Left hindlimb (tissue), 1 donor: ENCODE measurements at places on chromosomes 5 and 9.

DNA sequence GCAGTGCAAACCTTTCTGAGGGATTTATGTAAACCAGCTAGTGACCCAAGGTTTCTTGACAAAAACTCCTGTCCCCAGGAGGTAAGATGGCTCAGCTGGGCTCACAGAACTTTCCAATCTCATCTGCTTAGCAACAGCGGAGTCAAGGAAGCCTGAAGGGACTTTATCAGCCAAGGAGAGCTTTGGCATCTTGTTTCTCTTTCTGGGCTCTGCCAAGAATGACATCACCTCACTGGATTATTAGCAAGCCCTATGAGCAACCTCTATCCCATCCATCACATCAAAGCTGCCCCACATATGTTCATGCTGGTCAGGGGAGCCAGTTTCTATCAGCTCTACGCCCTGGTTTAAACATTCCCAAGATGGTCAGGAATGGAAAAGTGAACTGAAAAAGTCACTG, 461.3 kb downstream of the ENC1 start:
- no peak for DNase-seq

DNA sequence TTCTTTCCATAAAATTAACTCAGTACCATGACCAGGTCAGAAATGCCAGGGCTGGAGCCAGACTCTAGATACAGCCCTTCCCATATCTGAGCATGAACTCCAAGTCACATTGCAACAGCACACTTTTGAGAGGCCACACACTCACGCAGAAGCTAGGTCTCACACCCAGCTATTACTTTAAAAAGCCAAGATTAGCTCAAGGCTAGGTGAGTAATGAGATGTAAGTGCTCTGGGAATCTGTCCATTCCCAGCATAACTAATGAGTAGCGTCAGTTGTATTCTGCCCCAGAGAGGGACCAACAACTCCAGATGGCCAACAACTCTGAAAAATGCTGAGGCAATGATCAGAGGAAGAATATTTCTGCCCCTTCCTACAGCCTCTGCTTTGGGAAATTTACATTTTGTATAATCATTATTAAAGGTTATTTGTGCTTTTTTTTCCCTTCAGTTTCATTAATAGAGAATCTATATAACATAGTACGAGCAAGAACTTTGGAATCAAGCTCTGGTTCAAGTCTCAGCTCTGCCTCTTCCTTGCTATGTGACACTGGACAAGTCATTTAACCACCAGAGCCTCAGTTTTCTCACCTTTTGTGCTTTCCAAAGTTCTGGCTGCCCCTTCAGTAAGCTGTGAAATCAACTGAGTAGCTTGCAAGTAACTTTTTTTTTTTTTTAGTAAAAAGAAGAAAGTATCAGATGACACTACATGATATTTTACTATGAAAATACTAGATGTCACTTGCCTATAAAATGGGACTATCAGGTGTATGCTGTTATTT, 118.3 kb downstream of the NR6A1 start:
- no peak for DNase-seq

GRCh38 chr5:41835645-41836044, 34.6 kb downstream of the OXCT1 start:
- no peak for DNase-seq

- DNase-seq = no peak
Measured at GRCh38 chr5:132788508-132788907, 11.5 kb upstream of the SEPTIN8 start.

DNA sequence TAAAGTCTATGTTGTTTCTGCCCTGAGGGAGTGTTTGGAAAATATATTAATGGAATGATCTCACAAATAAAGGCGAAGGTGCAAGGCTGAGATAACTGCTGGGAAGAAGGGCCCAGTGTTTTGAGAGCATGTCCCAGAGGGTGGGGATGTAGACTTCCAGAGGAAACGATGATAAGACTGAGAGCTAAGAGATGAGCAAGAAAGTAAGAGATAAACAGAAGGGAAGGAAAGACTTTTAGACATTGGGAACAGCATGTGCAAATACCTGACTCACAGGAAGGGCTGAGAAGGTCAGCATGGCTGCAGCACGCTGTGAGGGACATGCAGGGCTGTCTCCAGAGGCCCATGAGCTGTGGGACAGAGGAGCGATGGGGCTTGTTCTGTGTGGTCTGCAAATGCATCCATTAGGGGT, 19.9 kb upstream of the ADRB2 start:
- DNase-seq = no peak

GRCh38 chr5:62578540-62578939, at the start of gene LRRC70:
LRRC70 (plus strand) TSS chr5:62578819; CDS start chr5:62579439, 620 bp downstream.
- DNase-seq = no peak

- DNase-seq = no peak
Measured at GRCh38 chr9:136133191-136133958, 14.7 kb upstream of the TMEM250 start.

DNA sequence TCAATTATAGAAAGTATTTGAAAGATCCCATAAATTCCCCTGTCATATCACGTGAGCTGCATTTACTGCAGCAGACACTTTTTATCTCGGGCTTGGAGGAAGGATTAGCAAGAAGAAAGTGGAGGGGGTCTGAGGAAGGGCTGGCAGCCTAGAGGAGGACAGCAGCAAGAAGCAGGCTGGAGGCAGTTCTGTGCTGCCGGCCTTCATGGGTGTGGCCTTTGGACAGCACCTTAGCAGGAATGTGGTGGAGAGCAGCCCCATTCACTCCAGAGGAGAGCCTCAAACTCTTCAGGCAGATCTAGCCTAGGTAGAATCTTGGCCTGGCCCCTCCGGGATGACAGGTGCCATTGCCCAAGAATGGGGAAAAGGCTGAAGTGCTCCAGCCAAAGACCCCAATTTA, 89.8 kb upstream of the GABRP start:
- no peak for DNase-seq

DNA sequence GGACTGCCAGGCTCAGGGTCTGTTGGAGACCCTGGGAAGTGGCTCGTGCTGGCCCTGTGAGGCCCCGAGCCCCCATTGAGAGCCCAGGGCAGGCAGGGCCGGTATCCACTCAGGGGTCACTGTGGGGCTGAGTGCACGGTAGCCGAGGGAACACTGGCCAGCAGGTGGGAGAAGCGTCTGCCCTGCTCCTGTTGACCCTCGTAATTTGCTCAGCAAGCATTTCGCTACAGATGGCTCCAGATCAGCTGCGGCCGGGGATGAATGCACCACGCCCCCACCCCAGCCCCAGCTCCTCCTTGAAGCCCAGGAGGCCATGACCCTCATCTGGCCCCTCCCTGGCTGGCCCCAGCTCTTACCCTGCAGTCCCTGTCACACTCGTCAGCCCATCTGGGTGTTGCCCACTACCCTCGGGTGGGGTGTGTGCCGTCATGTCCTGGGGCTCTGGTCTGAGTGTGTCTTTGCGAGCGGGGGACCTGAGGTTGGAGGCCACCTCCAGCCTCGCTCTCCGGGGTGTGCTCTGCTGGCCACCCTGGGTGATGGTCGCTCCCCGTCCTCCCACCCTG, 6.1 kb upstream of the NRARP start:
- DNase-seq = peak; percentile 29

GRCh38 chr5:101675510-101676219, 620.4 kb downstream of the SLCO4C1 start:
- DNase-seq = no peak

DNA sequence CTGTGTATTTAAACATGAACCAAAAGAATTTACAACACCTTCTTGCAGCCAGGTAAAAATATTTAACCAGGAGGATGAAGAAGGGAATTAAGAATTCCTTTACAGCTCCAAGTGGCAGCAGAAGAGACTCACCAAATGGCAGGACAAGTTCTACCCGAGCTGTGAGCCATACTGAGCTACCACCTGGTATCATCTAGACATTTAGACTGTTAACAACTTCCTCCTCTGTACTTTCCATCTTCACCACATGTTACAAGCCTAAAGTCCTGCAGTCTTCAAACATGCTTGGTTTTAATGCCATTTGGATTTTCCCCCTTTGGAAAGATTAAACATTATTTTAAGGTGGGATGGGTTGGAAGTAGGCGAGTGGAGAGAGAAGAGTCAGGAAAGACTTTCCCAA, 190.2 kb downstream of the TRPM6 start:
- DNase-seq = no peak
